ENCODE measurements at places on chromosomes 3 and 15. TPM values are rescaled to one million over a fixed set of nuclear protein-coding genes. Genes with fewer than 3 reads are reported as not detected.
A peak's percentile ranks its signal among the peaks of the same experiment; 100 is the strongest.

Gene ARGFX
- not detected for total RNA-seq

DNA sequence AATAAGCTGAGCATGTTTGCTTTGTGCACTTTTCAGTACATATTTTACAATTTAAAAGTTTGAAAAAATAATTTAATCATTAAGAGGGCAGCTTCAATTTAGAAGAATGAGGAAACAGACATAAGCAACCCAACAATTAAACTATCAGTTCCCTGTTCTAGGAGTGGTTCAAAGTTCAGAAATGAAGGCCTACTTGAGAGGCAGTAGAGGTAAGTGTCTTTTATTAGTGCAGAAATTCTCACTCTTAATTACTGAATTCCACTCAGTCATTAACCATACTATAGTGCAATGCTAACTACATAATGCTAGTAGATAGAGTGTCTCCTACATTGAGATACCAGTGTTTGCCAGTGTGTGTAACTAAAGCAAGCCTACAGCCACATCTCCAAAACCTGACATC lies 73.1 kb downstream of the TNIK start:
- peaks cover 13% of the 10 kb centered on the region for H3K36me3 ChIP-seq
- H3K4me3 ChIP-seq = no peak overlapping the region
- no peak overlapping the region for H3K27ac ChIP-seq
- no peaks in the 10 kb centered on the region for H3K27me3 ChIP-seq
- H3K4me1 ChIP-seq = peaks cover 21% of the 10 kb centered on the region

Gene CADM2
- total RNA-seq = 10.0 TPM

DNA sequence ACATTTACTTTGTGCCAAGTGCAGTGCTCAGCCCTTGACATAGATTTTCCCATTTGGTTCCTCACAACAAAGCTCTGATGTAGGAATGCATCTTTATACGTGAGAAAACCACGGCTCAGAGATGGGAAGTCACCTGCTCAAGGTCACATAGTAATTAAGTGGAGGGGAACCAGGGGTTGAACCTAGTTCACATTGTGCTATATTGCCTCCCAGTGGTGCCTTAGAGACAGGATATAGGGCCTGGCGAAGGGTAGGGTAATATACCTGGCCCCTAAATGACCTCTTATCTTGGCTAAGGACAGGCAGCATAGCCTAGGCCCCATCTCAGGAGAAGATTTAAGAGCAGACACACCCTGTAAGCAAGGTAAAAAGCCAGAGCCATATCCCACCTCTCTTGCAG lies 71.5 kb downstream of the FOXP1 start:
- H3K27ac ChIP-seq = no peak overlapping the region
- H3K4me1 ChIP-seq = 0 out of 2 replicates have a peak, but pooled peaks cover 3% of the 10 kb centered on the region
- H3K27me3 ChIP-seq = no peaks in the 10 kb centered on the region
- DNase-seq = peak; percentile 46
- H3K36me3 ChIP-seq = no peaks in the 10 kb centered on the region

Gene TMCO5A
- total RNA-seq = not detected

DNA sequence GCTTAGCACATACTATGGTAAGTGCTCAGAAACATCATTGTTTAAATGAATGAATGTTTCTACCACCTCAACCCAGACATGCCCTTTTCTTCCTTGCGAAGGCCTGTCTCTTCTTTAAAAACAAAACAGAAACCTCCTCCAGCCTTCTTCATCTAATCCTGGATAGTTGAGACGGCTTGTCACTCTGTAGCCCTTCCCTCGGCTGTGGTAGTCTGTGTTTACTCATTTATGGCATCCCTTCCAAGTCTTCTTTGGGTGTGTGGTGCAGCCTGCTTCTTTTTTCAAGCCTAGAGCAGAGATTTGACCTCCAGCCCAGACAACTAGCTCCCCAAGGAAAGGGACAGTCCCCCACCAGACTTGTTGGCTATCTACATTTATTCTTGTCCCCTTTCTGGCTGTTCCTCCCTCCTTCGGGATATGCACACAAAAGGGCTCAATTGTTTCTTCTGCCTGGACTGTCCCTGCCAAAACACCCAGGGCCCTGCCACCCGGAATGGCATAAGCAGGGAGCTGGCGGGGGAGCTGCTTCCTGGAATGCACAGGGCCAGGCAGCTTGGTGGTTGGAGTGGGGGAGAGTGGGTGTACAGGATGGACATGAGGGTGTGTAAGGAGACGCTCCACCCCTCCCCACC lies 67.8 kb downstream of the ITGA11 start:
- no peak overlapping the region for H3K4me3 ChIP-seq
- H3K27me3 ChIP-seq = no peaks in the 10 kb centered on the region
- H3K27ac ChIP-seq = no peak overlapping the region
- no peaks in the 10 kb centered on the region for H3K4me1 ChIP-seq

DNA sequence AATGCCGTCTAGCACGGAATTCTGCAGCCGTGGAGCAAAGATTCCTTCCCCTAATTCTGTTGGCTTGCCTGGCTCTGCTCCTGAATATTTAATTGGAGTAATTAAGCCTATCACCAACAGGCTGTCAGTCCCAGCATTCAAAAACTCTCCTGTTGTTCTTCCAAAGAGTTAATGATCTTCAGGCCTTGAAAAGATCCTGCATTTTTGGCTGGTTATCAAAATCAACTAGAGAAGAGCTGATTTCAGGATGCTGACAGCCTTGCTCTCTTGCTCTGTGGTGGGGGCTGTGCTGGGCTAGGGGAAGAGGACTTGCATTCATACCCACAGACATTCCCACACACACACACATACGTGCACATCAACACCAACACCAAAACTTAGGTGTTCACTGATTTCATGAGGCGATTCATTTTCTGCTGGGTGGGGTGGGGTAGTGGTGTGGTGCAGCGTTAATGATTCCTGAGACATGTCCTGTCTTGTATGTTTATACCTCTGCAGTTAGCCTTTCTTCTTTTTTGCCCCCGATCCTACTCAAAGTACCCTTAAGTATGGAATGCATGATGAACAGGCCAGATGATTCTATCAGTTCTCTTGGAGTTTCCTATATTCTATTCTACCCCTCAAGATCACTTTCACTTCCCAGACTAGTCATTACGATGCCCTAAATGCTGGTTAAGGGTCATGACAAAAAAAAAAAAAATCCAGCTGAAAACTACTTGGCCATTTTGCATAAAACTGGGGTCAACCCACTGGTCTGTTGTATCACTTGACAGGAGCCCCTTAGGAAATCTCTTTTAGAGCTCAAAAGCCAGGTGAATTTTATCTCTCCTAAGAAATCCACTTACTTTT lies 42.3 kb downstream of the CPN2 start:
- H3K27me3 ChIP-seq = no peaks in the 10 kb centered on the region
- no peaks in the 10 kb centered on the region for H3K36me3 ChIP-seq
- no peak overlapping the region for H3K4me3 ChIP-seq
- H3K27ac ChIP-seq = no peak overlapping the region
- H3K4me1 ChIP-seq = no peaks in the 10 kb centered on the region

DNA sequence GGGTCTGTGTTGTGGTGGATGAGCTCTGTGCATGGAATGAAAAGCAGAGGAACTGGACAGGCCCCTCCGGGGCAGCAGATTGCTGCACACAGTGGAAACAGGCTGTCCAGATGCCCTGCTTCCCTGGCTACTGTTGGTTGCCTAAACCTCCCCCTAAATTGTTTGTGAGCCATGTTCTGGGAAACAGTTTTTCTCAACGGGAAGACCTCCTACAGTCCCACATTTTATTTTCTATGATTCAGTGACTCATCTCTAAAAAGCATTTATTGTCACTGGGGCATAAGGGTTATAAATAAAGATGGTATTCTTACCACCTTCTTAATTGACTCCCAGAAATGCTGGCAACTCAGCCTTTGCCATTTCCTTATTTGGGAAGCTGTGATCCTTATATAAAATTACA lies 20.3 kb upstream of the PTPN9 start:
- H3K4me3 ChIP-seq = no peak overlapping the region
- no peak for DNase-seq
- H3K27me3 ChIP-seq = no peaks in the 10 kb centered on the region
- H3K27ac ChIP-seq = no peak overlapping the region
- H3K36me3 ChIP-seq = peaks cover 41% of the 10 kb centered on the region

DNA sequence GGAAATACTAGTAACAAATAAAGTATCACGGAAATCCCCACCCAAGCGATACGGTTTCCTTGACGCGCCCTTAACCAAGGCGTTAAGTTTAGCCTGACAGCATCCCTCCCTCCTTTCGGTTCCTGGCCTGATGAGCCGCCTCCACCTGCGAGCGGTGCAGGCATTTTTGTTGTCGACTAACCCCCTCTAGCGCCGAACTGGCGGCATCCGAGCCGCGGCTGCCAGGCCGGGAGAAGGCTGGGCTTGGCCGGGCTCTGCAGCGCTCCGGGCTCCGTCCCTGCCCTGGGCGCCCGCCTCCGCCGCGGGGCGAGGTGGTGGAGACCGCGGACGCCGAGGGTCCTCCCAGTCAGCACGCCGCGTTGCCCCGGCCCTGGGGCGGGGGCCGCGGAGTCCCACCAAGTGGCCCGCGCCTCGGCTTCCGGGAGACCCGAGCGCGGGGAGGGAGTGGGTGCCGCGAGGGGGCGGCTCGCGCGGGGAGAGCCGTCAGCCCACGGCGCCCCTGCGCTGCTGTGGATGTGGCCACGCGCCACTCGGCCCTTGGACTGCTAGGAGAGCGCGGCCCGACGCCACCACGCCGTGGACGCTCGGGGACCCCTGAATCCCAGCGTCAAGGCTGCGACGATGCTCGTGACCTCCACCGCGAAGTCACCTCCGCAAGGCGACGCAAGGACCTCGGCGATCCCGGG lies 1.1 kb upstream of the EPHA6 start:
- H3K4me1 ChIP-seq = no peaks in the 10 kb centered on the region
- H3K27me3 ChIP-seq = peaks cover 9% of the 10 kb centered on the region
- peak; percentile 90 for DNase-seq
- peak overlapping the region; percentile 84 for H3K4me3 ChIP-seq
